Stimulated activated CD8-positive, alpha-beta memory T cell treated with anti-CD3 and anti-CD28 coated beads, Interleukin-15, amount 100 ng/mL, for 48 hours (primary cell): ENCODE measurements at places on chromosomes 7 and 10.

GRCh38 chr10:69842882-69843281 is 41.2 kb downstream of the COL13A1 start:
- DNase-seq: no peak

DNA sequence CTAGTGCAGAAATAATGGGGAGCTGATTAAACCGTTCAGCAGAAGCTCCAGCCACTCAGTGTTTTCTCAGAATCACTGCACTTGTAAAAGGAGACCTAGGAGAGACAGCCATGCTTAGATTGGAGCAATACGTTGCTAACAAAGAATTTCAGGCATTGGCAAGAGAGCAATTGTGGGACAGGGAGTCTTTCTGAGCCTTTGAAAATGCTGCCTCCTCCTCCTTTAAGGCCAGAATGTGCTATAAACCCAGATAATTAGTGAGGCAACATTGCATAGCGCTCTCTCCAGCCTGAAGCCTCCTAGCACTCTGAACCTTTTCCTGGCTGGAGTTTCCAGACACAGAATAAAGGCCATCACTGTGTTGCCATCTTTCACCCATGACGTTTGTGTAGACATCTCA is 18.5 kb upstream of the PTPRN2 start:
- no peak for DNase-seq

DNA sequence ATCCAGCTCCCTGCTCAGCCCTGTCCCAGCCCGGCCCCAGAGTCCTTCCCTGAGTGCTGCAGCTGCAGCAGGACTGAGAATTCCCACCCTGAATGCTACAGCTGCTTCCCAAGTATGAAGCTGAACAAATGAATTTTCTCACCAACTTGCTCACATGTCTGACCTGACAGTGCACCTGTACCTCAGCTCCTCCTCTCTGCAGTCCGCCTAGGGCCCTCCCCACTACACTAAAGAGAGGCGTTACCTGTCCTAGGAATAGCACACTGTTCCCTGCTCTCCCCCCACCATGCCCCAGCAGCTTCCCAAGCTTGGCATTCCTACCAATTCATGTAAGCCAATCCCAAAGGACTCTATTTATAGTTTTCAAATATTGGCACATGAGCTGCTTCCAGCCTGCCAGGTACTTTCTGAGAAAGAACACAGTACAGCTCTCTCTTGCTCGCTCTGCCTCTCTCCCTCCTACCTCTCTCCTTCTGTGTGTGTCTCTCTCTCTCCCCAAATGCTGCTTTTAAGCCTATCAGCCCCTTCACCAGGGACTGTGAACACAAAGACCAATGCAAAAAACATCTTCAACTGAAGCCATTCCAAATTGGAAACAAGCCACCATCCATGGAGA is 400.1 kb downstream of the TNS3 start:
- no peak for DNase-seq

DNA sequence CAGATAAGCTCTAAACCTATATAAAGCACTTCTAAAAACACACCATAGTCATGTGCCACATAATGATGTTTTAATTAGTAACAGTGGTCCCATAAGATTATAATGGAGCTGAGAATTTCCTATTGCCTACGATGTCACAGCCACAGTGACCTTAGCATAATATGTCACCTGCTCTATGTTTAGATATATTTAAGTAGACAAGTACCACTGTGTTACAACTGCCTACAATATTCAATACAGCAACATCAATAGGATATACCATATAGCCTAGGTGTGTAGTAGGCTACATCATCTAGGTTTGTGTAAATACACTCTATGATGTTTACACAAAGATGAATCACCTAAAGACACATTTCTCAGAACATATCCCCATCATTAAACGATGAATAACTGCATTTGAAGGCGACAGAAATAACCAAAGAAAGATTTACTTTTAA is 24.5 kb downstream of the GPR22 start:
- DNase-seq: no peak

DNA sequence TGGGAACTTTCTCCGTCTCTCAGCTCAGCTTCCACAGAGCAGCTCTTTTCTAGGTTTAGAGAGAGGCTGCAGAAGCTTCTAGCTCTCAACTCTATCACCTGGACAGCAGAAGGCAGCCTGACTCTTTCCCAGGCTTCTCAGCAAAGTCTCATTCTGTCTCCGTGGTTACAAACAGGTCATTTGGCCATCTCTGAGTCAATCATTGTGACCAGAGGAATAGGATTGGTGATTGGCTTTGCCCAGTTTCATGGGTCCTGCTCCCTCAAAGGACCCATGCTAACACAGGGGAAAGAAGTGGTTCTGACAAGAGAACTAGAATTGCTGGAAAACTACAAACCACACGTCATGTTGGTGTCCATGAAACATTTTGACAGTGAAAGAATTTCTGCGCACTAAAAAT is 43.6 kb downstream of the PRR15 start:
- DNase-seq: no peak

GRCh38 chr10:120095875-120096274 is 203.3 kb downstream of the SEC23IP start:
- no peak for DNase-seq

GRCh38 chr7:106623853-106624252 is 37.1 kb downstream of the CCDC71L start:
- no peak for DNase-seq

- no peak for DNase-seq
Measured at GRCh38 chr7:2151237-2151636, 81.5 kb downstream of the MAD1L1 start.

DNA sequence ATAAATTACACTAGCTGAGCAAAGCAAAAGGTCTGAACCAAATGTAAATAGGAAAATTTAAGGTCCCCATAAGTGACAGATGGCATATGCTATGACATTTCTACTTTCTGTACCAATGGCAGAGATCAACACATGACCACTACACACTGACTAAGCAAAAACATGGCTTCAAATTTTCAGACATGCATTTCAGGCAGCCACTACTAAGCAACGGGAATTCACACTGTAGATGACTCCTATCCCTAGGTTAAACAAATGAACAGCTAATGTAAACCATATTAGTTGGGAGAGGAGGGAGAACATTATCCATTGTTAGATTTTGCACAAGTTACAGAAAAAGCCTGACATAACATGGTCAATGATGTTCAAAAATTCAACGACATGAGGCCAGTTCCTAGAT is 11.4 kb upstream of the KIF20B start:
- no peak for DNase-seq

- no peak for DNase-seq
Measured at GRCh38 chr10:26969145-26969926, 108.6 kb upstream of the ABI1 start.

- no peak for DNase-seq
Measured at GRCh38 chr7:138842111-138842510, 44.1 kb upstream of the ATP6V0A4 start.

DNA sequence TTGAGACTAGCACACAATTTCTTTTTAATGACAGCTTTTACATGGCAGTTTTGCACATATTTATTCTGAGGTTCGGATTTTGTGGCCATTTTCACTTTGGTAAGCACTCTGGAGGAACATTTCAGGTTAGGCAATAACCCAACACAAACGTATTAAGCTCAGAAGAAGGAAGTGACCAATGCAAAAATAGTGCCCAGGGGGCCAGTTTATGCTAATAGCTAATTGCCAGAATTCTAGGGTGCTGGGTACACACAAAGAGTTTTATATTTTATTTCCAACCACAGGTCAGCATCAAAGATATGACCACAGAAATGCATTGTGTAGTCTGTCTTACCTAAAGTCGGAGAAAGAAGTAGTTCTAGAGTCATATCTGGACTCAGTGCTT is 8.4 kb upstream of the AGR2 start:
- DNase-seq: no peak
